GM06990 (cell line): ENCODE measurements at places on chromosomes 12 and 14.

- no peak for DNase-seq
Observed at GRCh38 chr14:97217111-97217885, 420.1 kb downstream of the VRK1 start.

DNA sequence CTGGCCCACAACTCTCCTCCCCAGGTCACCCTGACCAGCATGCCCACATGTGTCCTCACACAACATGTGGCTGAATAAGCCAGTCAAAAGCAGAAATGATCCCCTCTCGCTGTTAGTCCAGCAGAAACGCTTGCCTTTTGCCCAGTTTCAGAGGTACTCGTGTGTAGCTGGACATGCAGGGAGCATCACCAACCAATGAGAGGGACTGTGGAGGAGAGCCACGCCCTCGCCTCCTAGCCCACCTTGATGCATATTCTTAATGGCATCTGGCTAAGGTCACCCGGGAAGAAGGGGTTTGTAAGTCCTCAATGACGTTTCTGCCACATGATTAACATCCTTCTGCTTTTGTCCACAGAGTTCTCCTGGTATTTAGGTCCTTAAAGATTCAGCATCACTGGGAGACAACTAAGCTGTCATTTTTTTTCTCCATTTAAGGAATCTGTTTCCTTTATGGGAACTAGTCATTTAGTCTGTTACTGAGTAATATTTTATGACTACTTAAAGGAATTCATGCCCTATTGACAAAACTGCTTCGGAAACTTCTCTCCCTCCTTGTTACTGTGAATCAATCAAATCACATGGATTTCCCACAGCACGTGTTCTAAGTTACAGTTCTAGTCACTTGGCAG is 134.0 kb downstream of the GCH1 start:
- DNase-seq, result no peak

GRCh38 chr14:72099566-72099965 is 167.3 kb downstream of the RGS6 start:
- DNase-seq, result no peak

GRCh38 chr14:103097994-103098957 is 3.8 kb downstream of the EXOC3L4 start:
- no peak for DNase-seq

GRCh38 chr14:59754256-59754655 is 116.3 kb downstream of the RTN1 start:
- DNase-seq, result no peak

GRCh38 chr14:104689881-104690711 is 678 bp downstream of the INF2 start:
- DNase-seq, result no peak

- no peak for DNase-seq
Observed at GRCh38 chr14:32468955-32469354, 139.9 kb downstream of the AKAP6 start.

GRCh38 chr12:59597385-59597781 is 1.6 kb downstream of the SLC16A7 start:
- DNase-seq, result peak; percentile 60

GRCh38 chr12:129005416-129005815 is 152.1 kb downstream of the GLT1D1 start:
- no peak for DNase-seq
